Thoracic aorta (tissue), 2 donors: ENCODE measurements at places on chromosomes 3 and 15. TPM values are rescaled to one million over a fixed set of nuclear protein-coding genes. Genes with fewer than 3 reads are reported as not detected.

GRCh38 chr3:31853580-31853979 is 127.5 kb downstream of the OSBPL10 start:
- DNase-seq, result no peak

Gene TWF2
- total RNA-seq, result 52.2 TPM

GRCh38 chr3:130709671-130710070 is 37.0 kb downstream of the PIK3R4 start:
- no peak for DNase-seq

Gene ATP13A5
- total RNA-seq, result not detected

GRCh38 chr3:10964537-10965167 is 27.9 kb upstream of the SLC6A1 start:
- DNase-seq, result no peak

Gene CIDEC
- total RNA-seq, result 2.0 TPM

Gene WDR93
- total RNA-seq, result not detected

Gene ARRDC4
- total RNA-seq, result 31.0 TPM

Gene ITPKA
- total RNA-seq, result 4.4 TPM

Gene RPL29
- 642 TPM for total RNA-seq

GRCh38 chr15:33454996-33455395 is 144.2 kb downstream of the RYR3 start:
- no peak for DNase-seq

Gene NOX5
- total RNA-seq, result 0.54 TPM

DNA sequence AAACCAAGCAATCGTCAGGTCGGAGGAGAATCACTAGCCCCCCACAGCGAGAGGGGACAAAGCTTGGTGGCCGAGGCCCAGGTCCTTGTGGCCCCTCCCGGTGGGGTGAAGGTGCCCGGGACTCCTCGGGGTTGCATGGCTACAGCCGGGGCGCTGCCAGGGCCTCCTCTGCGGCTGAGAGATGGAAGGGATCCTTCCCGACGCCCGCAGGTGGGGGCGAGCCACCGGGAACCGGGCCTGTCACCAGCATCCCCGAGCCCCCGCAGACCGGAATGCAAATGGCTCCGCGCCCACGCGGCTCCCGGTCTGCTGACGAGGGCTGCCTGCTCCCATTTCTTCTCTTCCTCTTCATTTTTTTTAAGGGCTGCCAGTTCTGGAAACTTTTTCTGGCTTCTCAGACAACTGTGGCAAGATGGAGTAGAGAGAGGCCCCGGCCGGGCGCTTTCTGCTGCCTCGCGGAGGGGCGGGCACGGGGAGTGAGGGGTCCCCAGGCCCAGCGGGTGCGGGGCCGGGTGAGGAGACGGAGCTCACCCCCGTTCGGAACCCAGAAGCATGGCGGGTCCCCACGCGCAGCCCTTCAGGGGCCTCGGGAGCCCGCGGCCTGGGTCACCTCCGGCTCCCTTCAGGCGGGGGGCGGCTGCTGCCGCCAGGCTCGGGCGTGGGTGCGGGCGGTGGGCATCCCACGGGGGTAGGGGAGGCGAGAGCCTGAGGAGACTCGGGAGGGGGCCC is 27.5 kb downstream of the MELTF start:
- no peak for DNase-seq

DNA sequence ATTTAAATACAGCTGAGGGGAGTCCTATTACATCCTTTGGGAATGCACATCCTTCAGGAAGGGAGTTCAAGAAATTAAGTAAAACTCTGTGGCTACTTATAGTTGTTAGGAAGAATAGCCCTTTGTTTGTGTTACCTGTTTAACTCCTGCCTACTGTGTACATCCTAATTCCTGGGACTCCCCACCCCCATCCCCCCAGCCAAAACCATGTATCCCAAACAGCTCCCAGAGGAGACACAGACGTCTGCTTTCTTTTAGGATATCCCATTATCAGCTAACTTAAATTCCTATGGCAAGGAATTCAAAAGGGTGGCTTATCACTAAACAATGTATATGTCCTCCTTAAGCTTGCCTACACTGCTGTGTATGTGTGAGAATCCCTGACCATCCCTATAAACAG is 581.7 kb downstream of the DIPK2A start:
- no peak for DNase-seq

DNA sequence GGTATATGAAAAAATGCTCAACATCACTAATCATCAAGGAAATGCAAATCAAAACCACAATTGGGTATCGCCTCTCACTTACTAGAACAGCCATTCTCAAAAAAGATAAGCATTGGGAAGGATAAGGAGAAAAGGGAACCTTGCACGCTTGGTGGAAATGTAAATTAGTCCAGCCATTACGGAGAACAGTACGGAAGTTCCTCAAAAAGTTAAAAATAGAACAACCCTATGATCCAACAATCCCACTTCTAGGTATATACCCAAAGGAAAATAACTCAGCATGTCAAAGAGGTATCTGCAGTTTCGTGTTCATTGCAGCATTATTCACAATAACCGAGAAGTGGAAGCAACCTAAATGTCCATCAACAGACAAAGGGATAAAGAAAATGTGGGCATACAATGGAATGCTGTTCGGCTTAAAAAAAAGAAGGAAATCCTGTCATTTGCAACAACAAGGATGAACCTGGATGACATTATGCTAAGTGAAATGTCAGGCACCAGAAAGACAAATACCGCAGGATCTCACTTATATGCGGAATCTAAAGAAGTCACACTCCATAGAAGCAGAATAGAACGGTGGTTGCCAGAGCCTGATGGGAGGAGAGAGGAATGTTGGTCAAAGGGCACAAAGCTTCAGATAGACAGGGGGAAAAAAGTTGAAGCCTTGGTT is 11.7 kb upstream of the CMTM7 start:
- no peak for DNase-seq

GRCh38 chr15:82808634-82809041 is 790 bp upstream of the WHAMM start:
- no peak for DNase-seq

GRCh38 chr15:88467935-88468528 is 524 bp downstream of the MRPS11 start:
- DNase-seq, result no peak

DNA sequence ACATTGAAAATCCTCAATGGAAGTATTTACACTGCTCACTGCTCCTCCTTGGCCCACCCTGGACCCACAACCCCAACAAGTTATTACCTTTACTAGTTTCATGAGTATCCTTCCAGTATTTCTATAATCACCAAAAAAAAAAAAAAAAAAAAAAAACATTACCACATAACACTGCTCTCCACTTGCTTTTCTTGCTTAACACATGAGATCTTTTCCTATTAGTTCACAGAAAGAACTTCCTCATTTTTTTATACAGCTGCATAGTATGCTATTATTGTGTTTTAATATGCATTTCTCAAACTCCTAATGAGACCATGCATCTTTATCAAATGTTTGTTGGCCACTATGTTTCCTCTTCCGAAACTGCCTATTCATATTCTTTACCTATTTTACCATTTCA is 14.6 kb downstream of the GABPB1 start:
- DNase-seq, result no peak

- no peak for DNase-seq
Observed at GRCh38 chr3:129317848-129318247, 39.2 kb downstream of the HMCES start.

Gene LRRN1
- 7.7 TPM for total RNA-seq

DNA sequence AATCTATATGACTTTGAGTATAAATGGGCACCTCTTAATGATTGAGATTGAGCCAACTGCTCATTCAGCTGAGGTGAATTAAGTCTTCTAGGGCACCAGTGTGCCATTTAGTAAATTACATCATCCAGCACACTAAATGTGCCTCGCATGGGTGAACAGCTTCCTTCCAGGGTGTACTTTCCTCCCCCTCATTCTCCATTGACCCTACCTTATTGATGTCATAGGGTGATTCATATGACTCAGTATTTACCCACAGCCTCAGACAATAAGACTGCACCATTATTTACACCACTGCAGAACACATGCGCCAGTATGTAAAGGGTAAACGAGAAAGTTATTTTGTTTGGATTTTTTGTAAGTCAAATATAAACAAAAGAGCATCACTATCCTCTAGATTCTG is 185.2 kb upstream of the ARL6 start:
- DNase-seq, result no peak

Gene TRAIP
- 2.3 TPM for total RNA-seq

DNA sequence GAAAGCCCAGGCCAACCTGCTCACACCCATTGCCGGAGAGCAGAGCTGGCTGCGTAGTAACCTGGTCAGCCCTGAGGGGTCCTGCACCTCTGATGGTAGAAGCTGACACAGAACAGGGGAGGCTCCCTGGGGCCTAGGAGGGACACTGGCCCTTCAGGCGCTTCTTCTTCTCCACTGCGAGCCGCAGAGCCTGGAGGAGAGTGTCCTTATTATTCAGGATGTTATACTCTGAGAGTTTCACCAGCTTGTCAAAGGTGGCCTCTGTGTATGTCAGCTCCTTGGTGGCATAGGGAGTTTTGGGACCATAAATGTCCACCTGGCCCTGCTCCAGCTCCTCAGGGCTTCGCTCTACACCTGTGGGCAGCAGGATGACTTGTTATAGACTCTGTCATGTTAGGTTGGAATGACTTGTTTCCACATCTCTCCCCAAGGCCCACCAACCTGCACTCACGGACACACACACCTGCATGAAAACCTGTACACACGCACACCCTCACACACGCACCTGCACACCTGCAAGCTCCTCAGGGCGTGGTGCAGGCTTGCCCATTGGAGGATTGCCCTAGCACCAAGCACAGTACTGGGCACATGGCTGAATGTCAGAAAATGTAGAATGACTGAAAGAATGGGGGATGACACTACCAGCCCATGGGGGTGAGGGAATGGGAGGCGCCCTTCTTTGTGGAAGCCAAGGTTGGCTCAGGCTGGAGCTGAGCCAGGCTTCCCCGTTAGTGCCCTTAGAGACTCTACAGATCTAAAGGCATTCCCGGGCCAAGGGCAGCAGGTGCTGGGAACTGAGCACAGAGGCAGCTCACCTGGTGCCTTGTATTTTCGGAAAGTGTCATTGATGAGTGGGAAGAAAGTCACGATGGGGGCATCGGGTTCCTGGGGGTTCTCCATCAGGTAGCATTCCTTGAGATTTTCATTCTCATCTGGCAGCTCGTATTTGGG is 11.5 kb upstream of the EHD4 start:
- no peak for DNase-seq

DNA sequence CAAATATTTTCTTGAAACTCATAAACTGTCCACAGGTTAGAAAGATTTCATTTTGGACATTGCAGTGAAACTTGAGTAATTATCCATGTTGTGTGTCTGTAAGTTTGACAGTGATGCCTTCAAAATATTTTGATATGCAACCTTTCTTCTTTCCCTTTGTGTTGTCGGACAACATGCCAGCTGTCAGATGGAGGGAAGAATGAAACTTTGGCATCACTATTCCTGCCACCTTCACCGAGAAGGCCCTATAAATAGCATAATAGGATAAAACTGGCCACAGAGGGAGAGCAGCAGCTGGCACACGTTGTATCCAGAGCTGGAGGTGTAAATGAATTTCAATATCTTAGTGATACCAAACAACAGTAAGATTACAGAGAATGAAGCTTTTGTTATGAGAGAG is 436.7 kb upstream of the CFAP20DC start:
- no peak for DNase-seq

Gene CLDN18
- 7.3 TPM for total RNA-seq

DNA sequence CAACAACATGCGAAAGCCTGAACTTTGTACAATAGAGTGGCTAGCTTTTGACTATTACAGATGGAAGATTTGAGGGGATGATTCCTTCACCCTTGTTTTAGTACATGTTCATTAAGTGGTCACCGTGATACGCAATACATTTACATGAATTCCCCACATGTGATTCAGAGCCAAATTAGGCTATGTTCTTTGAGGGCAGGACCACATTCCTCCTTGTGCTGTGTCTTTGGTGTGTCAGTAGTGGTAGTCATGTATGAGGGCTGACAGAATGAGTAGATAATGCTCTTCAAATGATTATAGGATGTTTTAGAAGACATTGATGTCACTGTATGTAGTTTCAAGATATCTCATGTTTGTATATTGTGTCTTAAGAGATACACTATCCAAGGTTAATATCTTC is 12.1 kb downstream of the PTPRG start:
- DNase-seq, result no peak

DNA sequence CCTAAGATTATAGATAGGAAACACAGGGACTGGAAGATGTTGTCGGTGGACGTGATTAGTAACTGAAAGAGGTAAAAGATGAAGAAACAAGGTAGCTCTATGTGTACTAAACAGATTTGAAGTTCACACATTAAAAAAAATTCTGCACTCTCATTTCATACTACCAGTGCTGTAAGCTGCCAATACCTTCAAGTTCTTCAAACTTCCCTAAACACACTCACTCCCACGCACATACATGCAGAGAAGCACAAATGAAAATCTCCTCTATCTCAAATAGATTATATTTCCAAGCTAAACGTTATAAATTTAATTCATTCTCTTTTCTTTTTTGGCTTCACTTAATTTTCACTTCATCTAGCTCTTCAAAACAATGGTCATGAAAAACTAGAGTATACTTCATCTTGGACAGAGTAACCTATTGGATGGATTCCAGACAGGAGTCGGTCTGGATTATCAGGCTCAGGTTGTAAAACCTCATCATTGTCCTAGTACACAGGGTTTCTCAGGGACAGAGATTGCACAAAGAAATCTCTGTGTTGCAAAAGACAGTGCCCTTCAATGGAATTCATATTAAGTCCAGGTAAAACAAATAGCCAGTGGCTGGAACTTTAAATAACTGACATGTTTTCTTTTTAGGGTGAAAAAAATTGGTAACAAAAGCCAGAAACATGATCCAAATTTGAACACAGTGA is 408.1 kb upstream of the ZNF385D start:
- no peak for DNase-seq

Gene GRK7
- not detected for total RNA-seq

Gene MST1R
- 7.7 TPM for total RNA-seq

GRCh38 chr15:70416829-70417228 is 319.1 kb upstream of the TLE3 start:
- DNase-seq, result no peak

DNA sequence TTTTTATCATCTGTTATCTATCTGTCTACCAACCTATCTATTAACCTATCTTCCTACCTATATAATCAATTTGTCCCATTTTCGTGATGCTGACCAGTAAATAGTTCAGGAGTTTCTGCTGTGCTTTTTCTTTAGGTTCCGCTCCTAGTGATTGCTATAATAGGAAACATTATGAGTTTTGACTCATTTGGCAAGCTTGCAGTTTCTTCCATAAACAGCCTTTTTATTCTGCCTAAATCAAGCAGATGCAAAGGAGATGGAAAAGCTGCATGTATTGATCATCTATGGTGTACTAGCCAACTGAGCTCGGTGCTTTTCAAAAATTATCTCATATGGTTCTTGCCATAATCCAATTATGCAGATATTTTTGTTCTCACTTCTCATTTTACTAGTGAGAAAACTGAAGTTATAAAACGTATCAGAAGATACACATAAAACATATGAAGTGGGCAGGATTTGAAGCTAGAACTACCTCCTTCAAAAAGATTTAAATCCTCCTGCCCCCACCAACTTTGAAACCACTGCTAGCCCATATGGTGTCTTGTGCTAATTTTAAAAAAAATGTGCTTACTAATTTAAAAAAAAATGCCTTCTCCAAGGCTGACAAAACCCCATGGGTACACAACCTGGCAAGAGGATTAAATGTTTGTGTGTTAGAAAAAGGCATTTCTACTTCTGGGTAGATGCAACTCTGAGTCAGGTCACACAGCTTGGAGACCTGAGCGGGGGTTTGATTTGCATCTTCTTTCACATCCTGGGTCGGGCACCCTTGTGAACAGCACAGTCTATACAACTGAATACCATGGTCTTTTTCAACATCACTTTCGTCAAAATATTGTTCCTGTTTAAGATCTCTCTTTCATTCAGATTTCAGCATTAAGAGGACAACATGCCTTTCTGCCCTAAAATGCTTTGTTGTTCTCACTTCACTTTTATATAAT is 267.0 kb downstream of the CHL1 start:
- DNase-seq, result no peak

- no peak for DNase-seq
Observed at GRCh38 chr3:70597312-70597711, 284.9 kb upstream of the MDFIC2 start.
